Stimulated activated CD8-positive, alpha-beta memory T cell treated with anti-CD3 and anti-CD28 coated beads, Interleukin-15, amount 100 ng/mL, for 1 hour (primary cell): ENCODE measurements at places on chromosomes 11 and 22.

DNA sequence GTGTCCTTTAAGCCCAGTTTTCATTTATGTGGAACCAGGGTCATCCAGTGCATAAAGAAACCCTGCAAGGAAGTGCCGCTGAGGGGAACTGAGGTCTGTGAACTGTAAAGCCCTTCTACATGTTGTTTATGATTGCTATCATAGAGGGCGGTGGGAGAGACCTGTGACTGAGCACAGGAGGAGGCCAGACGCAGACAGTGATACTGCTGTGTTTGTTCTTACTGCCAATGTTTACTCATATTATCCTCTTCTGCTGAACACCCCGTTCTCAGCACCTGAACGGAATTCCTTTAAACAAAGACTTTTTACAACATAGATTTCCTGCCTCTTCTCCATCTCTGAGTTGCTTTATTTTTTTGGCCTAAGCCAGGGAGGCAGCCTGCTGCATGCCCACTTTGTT, 967 bp upstream of the GALNT18 start:
- no peak for DNase-seq

GRCh38 chr11:31822175-31822926, 11.2 kb upstream of the PAX6 start:
- DNase-seq = no peak

GRCh38 chr22:41479671-41480396, 10.9 kb downstream of the ACO2 start:
- no peak for DNase-seq

DNA sequence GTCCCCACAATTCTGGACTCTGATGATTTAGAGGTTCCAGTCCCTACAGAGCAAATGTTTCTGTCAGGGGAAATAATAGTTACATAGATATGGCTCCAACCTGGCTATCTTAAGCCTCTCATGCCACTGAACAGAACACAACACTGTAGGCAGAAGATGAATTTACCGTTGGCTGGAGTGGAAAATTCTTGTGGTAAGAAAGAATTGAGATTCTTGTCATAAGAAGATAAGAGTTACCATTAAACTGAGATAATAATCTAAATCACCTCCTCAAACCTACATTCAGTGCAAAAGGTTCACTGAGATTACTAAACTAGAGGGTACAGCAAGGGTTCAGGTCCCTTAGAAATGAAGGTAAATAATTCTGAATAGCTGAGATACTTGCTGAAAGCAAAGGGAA, 10.1 kb upstream of the NAALAD2 start:
- DNase-seq = no peak

DNA sequence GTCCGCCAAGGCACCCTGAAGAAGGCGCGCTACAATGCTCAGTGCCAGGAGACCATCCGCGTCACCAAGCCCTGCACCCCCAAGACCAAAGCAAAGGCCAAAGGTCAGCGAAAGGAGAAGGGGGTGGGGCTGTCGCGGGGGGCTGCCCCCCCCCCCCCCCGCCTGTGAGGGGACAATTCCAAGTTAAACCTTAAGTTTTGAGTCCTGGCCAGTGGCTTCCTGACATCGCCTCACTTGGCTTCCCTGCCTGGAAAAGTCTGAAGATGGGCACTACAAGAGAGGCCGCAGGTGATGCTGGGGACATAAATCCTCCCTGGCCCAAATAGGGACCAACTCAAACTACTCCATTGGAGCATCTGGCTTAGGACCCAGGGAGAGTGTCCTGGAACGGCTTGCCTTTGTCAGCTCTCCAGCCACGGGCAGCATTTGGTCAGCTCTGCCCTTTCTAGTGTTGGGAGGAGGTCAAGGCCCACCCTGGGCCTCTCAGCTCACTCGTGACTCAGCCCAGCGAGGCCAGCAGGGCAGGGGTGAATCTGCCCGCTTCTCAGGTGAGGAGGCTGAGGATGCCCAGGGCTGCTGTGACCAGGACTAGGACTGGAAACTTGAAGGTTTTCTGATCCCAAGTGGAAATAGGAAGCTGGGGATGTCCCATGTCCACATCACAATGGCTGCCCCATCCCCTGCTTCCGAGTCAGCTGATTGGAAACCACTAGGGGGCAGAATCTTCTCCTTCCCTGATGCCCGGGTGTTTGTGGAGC, 1.4 kb downstream of the MDK start:
- DNase-seq = no peak

GRCh38 chr22:31650391-31650790, 11.6 kb downstream of the PISD start:
- no peak for DNase-seq

DNA sequence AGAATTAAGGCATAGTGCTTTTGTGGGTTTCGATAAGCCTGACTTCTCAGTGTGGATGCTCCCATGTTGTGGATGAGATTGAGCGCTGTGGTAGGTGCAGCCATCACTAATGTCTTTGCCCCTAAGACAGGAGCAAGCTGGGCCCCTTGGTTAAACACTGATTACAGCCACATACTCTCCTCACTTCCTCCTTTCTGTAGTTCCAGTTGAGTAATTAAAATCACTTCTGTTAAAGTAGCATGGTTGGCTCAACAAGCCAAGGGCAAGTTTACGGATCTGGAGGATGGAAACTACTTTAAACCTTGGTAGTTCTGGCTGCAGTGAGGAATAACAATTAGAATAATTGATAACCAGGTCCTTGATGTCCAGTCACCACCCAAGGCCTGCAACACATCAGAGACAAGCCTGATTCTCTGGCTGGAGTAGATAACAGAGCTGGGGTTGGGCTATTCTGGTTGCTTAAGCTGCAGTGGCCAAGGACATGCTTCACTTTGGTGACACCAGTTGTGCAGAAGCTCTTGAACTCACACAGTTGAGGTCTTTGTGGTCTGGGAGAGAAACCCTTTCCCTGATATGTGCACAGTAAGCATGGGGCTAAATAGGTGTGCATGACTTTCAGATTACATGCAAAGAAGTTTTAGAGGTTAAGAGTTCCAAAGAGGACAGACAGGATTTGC, 81.3 kb downstream of the KIRREL3 start:
- no peak for DNase-seq
